ENCODE measurements at places on chromosomes 2 and 18. TPM values are rescaled to one million over a fixed set of nuclear protein-coding genes. Genes with fewer than 3 reads are reported as not detected.
A peak's percentile ranks its signal among the peaks of the same experiment; 100 is the strongest.

Gene FOXI3
- not detected for total RNA-seq

DNA sequence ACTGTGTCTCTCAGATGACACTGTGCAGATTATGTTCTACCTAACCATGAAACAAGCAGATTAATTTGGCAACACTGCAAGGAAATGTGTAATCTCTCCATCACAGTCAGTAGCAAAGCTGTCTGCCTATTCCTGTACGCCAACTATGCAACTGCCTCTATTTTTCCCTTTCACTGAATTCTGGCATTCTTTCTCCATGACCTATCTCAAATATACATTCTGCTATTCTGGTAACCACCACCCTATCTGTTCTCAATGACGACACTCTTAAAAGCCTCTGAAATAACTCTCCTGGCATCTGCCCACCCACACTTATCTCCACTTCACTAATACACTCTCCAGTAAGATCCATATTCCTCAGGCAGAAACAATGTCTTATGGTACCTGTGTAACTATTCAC lies 78.7 kb downstream of the ABCA12 start:
- no peak for DNase-seq

GRCh38 chr18:36378205-36378604 lies 80.7 kb downstream of the FHOD3 start:
- DNase-seq, result no peak

GRCh38 chr2:239355139-239355538 lies 45.7 kb downstream of the HDAC4 start:
- no peak for DNase-seq

- no peak for DNase-seq
These were observed 66.9 kb downstream of the HPCAL1 start for GRCh38 chr2:10369269-10370255.

Gene RFX8
- total RNA-seq, result 0.50 TPM

GRCh38 chr18:48300463-48300961 lies 108.7 kb downstream of the ZBTB7C start:
- DNase-seq, result peak; percentile 64

DNA sequence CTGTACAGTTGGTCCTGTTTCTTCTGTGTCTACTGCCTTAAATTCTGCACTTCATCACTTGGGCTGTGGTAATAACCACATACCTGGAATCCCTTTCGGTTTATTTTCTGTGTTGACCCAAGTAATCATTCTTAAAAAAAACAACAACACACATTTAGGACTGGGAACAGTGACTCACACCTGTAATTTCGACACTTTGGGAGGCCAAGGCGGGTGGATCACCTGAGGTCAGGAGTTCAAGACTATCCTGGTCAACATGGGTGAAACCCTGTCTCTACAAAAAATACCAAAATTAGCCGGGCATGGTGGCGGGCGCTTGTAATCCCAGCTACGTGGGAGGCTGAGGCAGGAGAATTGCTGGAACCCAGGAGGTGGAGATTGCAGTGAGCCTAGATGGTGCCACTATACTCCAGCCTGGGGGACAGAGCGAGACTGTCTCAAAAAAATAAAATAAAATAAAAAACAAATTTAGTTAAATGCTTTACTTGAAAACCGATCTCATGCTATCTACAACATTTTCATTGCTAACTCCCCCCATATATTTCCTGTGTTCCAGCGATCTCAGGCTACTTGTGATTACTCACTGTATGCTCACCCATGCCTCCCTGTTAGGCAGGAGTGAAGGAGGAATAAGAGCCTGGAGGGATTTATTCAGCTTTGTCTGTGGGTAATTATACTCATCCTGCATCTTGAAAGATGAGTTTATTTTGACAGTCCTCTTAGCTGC lies 18.2 kb downstream of the ACSL3 start:
- DNase-seq, result no peak

DNA sequence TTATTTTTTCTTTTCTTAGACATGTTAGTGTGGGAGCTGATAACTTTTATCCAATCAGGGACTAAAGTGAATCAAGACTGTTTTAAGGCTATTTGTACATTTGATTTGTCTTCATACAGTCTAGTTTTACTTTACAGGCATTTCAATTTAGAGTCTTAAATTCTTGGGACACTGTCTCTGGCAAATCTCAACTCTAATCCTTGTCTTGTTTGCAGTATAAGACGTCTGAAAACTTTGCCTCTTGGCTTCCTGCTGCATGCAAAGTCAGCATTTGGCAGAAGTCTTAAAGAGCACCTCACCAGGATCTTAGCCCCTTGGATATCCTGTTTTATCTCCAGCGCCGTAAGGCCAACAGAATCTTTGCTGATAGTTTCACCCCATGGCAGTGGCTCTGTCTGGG lies 30.3 kb downstream of the SPOPL start:
- no peak for DNase-seq

Gene MSTN
- total RNA-seq, result 0.20 TPM

DNA sequence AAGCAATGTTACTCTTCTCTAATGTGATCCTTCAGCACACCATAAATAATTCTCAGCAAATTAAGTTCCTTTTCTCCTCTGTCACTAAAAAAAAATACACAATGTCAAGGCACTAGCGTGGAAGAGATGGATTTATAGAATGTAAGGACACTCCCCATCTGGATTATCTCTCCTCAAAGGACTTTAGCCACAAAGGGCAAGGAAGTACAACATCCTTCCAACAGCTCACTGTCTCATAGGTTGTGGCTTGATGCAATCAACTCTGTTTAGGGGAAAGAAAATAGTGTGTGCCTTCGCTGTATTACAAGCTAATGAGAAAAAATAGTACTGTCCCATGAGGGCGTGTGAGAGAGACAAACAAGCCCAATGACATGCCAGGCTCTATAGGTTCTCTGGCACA lies 129.1 kb upstream of the DNMT3A start:
- DNase-seq, result no peak

DNA sequence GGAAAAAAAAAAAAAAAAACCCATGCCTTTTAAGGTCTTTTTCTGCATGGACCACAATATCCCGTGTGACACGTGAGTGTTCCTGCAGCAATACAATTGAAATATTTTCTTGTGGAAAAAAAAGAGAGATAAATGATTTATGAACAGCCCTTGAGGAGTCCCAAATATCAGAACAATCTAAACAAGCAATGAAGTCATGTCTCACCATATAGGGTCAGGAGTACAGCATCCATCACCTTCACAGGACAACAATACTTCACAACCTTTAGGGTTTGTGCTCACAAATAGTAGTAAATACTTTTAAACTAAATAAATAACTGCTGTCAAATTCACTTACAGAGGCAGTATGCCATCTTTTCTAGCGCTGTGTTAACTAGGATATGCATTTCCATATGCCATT lies 87.9 kb downstream of the ZEB2 start:
- DNase-seq, result no peak

Gene GAD1
- not detected for total RNA-seq

Gene GLB1L
- total RNA-seq, result 2.7 TPM

Gene TEKT4
- total RNA-seq, result not detected

- peak; percentile 29 for DNase-seq
These were observed 365.2 kb downstream of the CLIP4 start for GRCh38 chr2:29480426-29480825.

Gene CACNB4
- 0.86 TPM for total RNA-seq

Gene AP1S3
- total RNA-seq, result 0.29 TPM

- DNase-seq, result no peak
These were observed 36.7 kb downstream of the DNMT3A start for GRCh38 chr2:25304826-25305596.

DNA sequence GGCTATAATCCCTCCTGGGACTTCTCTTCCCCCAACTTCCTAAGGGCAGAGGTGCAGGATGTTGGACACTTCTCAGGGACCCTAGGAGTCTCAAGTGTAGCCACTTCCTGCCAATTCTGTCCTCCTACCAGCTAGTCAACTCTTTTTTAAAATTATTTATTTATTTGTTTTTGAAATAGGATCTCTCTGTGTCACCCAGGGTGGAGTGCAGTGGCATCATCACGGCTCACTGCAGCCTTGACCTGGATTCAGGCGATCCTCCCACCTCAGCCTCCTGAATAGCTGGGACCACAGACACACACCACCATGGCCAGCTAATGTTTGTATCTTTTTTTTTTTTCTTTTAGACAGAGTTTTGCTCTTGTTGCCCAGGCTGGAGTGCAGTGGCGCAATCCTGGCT lies 11.5 kb downstream of the SFTPB start:
- no peak for DNase-seq

DNA sequence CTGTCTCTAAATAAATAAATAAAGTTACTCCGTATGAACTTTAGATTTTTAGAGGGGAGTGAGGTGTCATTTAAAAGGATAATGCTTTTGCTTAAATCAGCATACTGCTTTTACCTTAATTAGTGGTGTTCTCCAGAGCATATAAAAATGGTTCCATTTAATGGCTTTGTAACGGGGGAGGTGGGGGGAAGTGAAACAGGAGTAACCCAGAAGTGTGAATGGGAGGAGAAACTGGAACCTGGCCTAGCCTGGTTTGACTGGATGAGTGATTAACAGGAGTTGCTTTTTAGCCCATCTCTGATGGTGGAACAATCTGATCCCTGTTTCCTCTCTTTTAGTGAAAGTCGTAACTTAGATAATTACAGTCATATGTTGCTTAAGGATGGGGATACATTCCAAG lies 1.6 kb downstream of the CNDP2 start:
- no peak for DNase-seq

GRCh38 chr2:231674587-231675338 lies 33.6 kb upstream of the PTMA start:
- peak; percentile 87 for DNase-seq

GRCh38 chr2:30421026-30421603 lies 25.9 kb upstream of the LCLAT1 start:
- no peak for DNase-seq

DNA sequence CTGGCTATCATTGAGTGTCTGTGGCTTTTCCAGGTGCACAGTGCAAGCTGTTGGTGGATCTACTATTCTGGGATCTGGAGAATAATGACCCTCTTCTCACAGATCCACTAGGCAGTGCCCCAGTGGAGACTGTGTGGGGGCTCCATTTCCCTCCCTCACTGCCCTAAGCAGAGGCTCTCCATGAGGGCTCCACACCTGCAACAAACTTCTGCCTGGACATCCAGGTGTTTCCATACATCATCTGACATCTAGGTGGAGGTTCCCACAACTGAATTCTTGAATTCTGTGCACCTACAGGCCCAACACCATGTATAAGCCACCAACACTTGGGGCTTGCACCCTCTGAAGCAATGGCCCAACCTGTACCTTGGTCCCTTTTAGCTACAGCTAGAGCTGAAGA lies 775.4 kb upstream of the CDH2 start:
- DNase-seq, result no peak

Gene RGPD5
- 48.3 TPM for total RNA-seq

- peak; percentile 53 for DNase-seq
These were observed 66.9 kb downstream of the EMX1 start for GRCh38 chr2:72984172-72984671.

Gene IL36A
- not detected for total RNA-seq

DNA sequence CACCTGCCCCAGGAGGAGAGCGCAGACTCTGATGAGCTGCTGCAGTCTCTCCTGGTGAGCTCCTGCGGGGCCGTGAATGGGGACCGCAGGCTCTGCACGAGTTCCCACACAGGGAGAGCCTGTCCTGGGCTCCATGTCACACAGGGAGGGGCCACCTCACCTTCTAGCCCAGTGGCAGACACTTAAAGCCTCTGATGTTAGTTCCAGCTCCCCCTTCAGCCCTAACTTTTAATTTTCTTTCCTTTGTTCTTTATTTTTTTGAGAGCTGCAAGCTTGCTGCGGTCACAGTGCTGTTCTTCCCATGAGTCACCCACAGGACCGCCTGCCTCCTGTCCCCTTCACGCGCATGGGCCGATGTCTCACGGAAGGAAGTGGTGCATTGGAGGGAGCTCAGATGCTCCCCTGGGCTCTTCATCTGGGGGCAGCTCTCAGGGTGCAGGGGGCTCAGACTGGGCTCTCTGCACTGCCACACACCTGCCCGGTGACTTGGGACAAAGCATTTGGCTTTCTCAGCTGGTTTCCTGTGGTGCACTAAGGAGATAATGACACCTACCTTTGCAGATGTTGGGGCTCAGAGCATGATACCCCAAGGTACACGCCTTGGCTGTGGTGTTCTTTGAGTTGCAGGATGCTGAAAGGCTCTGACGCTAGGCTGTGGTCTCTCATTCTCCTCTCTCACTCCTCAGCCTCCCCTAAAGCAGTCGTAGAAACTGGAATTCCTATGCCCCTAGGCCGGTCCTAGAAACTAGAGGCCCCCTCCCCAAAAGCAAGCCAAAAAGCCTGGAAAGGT lies 37.2 kb upstream of the PXDN start:
- no peak for DNase-seq

Gene GRHL1
- total RNA-seq, result 2.6 TPM

DNA sequence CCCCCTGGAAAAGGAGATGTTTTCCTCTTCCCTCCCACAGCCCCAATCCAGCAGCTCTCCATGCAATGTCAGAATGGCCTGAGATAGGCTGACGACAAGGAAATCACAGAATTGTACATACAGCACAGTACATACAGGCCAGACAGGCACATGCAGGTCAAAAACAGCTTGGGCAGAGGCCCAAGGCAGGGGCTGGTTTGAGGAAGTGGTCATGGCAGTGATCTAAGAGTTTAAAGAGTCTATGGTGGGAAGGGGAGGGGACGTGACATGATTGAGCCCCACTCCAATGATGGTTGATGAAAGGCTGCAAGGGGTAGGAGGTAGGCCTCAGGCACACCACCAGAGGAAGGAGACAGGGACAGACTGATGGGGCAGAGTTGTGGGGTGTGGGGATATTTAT lies 4.3 kb downstream of the DCTN1 start:
- no peak for DNase-seq

Gene HAAO
- total RNA-seq, result 5.9 TPM

Gene CHRNA1
- not detected for total RNA-seq

DNA sequence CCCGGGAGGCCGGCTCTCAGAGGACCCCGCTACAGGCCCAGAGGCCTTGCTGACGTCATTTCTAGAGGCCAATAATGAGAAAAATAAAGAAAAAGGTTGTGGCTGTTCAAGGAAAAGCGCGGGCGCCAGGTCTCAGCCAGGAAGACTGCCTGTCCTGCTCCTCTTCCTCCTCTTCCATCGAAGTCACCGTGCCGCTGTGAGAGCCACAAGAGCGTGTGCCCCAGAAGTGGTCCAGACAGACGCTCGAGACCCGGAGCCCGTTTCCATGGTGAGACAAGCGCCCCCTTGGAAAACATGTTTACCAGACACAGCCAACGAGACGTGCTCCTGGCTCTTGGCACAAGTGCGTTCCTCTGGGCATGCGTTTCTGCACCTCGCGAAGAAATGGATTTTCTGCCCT lies 210.5 kb downstream of the HDAC4 start:
- DNase-seq, result no peak

DNA sequence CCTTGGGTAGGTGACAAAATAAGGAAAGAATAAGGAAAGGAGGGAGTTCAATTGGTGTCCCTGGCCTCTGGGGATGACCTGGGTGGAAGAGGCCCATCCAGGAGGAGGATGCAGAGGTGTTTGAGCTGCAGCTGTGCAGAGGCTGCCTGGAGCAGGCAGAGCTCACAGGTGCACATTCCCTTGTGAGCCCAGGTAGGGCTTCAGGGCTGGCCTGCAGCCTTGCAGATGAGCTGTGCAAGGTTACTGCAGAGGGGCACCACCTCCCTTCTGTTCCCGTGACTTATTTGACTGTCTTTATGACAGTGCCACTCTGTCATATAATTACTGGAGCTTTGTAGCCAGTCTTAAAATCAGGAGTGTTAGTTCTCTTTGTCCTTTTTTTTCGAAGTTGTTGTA lies 263.2 kb upstream of the HS6ST1 start:
- DNase-seq, result no peak

All from right cardiac atrium (tissue), 5 donors.